ENCODE measurements at places on chromosomes 5 and 9. TPM values are rescaled to one million over a fixed set of nuclear protein-coding genes. Genes with fewer than 3 reads are reported as not detected.

SLC27A6 gene
- polyA plus RNA-seq: not detected

PAEP gene
- polyA plus RNA-seq: not detected

DNA sequence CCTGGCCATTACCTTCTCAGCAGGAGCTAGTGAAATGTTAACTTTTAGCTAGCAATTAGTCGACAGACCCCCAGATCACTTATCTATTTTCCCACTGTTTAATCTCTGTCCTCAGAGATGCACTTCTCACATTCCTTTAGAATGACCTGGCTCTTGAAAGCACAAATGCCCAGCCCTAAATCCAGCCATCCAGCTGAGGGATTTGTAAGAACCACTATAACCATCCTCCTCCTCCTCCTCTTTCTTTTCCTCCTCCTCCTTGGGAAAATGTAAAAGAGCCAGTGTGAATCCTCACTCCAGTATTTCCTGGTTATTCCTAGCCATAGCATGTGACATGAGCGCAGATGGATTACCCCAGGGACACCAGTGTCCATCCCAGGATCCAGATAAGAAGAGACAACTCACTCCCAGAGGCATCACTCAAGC, 124.3 kb downstream of the ENC1 start:
- H3K27me3 ChIP-seq: no peaks in the 10 kb centered on the region
- no peak overlapping the region for H3K4me3 ChIP-seq
- H3K27ac ChIP-seq: no peak overlapping the region
- no peak for DNase-seq

- DNase-seq: no peak
- no peaks in the 10 kb centered on the region for H3K4me1 ChIP-seq
- no peaks in the 10 kb centered on the region for H3K36me3 ChIP-seq
- no peak overlapping the region for H3K27ac ChIP-seq
These were observed 59.3 kb downstream of the GALNT10 start for GRCh38 chr5:154249826-154250225.

- H3K27ac ChIP-seq: no peak overlapping the region
- no peak overlapping the region for H3K4me3 ChIP-seq
- H3K36me3 ChIP-seq: no peaks in the 10 kb centered on the region
- H3K4me1 ChIP-seq: no peaks in the 10 kb centered on the region
- DNase-seq: no peak
These were observed 58.0 kb downstream of the GOLM1 start for GRCh38 chr9:86041311-86041741.

Measured in liver (tissue), 10 donors.